Pancreas (tissue), 10 donors: ENCODE measurements at places on chromosomes 5 and 9.

DNA sequence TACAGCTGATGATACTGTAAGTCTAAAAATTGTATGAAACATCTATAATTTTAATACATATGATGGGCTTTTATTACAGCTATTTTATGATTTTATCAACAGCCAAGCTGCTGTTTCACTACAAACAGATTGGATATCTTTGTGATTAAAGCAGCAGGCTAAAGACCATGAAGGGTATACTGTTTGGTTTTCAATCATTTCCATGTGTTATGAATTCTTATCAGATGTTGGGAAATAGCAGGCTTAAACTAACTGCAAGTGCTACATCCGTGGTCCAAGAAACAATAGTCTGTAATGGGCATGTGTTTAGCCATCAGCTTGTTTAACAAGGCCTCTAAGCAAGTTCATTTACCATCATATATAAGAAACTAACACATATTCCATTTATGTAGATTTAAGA is 107.5 kb downstream of the CWC27 start:
- no peak for DNase-seq

- DNase-seq: no peak
Observed at GRCh38 chr9:79384091-79384490, 187.7 kb upstream of the TLE4 start.

DNA sequence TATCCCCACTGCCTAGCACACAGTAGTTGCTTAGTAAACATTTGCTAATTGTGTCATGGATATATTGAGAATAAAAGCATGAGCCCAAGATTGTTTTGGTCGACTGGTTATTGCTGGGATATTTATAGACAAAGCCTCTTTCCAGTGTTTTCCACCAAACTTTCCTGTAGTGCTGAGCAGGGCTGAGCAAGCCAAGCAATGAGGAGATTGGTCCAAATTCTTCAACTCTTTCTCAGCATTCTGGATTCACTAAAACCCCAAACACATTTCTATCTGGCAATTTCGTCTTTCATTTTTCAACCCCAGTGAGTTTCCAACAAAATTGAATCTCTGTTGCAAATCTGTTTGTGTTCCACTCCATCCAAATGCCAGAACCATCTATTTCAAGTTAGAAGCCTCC is 31.9 kb upstream of the TARS1 start:
- DNase-seq: no peak

GRCh38 chr5:96768708-96769251 is 39.0 kb downstream of the ERAP1 start:
- no peak for DNase-seq

GRCh38 chr5:40374853-40375252 is 304.9 kb upstream of the PTGER4 start:
- no peak for DNase-seq

DNA sequence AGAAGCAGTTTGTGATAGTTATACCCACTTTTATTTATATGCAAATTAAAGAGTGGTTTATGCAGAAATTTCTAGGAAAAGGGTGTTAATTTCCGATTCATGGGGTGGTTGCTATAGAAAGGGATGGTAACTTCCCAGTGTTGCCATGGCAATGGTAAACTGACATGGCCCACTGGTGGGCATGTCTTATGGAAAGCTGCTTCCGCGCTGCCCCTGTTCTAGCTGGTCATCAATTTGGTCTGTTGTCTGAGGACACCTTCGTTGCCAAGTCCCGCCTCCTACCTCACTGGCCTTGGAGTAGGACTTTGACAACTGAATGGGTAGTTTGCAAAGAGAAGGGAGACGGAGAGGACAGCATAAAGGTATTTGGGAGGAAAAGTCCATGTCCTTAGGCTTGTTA is 74.0 kb upstream of the SMIM23 start:
- DNase-seq: no peak

DNA sequence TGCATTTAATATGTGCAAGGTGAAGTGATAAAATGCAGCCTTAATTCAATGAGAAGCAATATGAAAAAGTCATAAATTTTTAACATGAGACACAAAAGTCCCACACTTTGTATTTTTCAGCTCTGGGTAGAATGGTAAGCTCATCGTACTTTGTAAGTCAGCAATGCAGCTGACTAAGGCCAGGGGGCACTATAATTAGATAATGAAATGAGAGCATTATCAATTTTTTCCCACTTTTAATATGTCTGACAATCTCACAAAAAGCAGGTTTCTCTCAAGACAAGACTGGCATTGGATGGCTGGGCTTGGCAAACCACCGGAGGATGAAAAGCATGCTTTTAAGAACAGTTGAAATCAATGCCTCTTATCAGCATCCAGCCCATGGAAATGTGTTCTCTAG is 162.8 kb downstream of the FAM174A start:
- no peak for DNase-seq

- DNase-seq: no peak
Observed at GRCh38 chr5:155729684-155730059, 597.3 kb upstream of the SGCD start.

DNA sequence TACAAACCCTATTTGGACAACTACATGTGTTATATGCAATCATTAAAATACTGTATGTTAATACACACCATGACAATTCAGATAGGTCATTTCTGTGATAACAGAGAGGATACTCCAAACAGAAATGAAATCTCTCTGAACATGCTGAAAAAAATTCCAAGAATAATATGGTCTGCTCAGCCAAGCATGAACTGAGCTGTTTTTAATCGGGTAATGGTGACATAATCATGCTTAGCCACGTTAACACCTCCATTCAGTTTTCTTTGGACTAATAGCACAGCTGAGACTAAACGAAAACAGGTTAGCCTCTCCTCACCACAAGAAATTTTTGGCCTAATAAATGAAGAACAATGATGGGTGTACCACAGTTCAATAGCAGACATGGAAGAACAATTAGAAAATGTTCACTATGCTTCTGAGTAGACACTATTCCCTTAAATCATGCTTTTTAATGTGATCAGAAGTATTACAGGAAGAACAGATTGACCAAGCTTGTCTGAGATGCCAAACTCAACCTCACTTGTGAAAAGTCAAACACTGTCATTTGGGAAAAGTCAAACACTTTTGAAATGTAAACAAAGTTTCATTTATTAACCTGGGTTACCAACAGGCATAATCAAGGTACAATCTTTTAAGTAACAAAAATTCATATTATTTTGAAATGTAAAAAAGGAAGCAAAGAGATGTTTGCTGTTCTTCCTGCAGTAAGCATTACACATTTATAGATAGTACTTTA is 19.4 kb downstream of the RAB14 start:
- no peak for DNase-seq

DNA sequence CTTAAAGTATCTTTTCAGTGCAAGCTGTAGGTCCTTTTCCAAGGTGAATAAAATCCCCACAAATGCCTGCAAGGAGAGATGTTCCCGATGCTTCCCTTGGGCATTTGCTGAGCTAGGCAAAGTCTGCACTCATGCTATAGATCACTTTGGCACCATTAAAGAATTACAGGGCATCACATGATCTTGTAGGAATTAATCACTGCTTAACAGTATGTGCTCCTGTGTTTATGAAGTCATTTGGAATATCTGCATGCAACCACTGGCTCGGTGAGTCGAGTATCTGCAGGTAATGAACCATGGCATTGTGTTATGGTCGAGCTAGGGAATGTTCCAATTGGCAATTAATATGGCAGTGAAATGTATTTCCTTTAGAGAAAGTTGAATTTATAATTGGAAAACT is 615.1 kb downstream of the TLE1 start:
- DNase-seq: no peak

DNA sequence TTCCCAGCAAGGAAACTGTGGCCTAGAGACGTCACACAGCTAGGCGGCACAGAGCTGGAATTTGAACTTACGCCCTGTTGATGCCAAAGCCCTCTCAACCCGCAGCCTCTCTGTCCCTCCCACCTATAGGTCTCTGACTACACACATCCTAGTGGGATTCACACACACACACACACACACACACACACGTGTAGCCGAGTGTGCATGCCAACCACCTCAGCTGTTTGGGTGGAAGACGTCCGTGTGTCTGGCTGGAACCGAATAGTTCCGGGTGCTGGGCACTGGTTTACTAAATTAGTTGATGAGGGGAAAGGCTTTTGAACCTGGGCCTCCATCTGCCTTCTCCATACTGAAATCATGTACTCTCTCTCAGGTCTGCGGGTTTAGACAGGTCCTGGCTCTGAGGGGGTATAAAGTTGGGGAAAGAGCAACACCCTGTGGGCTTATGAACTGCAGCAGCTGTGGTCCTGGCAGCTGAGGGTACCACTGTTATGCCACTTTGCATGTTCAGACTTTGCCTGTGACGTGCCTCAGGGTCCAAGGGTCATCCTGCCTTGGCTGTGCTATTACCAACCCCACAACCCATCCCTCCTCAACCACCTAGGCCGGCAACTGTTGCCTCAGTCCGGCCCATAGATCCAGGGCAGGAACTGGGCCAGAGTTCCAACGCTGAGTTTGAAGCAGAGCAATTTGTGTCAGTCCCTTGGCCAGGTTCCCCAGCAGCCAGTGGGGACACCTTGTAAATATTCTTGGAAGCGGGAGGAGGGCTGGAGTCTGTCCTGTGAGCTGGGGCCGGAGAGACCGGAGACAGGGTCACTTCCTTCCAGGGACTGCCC is 50.5 kb downstream of the PSD2 start:
- peak; percentile 74 for DNase-seq

- no peak for DNase-seq
Observed at GRCh38 chr9:136117916-136118319, 757 bp downstream of the TMEM250 start.

DNA sequence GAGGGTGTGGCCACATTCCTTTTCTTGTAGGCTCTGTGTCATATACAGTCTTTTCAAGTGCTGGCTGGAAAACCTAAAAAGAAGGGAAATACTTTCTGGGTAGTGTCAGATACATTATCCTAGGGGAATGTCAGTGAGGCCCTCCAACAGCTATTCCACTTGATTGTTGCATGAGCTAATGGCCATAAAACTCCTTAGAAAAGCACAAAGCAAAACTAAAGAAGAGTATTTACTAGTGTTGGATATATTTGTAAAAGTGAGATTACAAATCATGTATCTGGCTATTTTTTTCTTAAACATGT is 829 bp downstream of the ANXA1 start:
- DNase-seq: no peak

DNA sequence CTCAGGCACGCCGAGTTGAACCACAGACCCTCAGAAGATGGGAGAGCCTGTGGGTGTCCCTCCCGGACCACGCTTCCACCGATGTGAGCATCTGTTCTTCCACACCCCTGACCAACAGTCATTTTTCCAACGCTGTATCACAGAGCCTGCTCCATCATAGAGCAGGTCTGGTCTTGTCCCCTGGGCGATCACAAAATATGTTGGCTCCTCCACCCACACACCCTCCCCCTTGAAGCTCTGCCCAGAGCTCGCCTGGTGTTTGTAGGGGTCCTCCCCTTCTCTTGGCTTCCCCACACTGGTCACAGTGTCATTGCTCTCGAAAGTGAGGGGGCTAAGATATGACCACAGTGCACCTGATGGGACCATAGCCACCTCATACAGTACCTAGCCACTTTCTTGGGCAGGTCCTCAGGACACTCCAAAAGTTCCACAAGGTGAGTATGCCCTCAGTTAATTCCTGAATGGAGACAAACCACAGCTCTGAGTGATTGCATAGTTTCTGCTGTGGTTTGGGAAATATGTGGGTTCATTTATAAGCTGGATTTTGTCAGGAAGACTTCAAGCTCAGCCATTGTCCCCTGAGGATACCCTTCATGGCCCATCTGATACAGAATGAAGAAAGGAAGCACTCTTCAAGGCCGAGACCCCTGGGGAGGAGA is 3.5 kb upstream of the ZNF618 start:
- DNase-seq: no peak

- DNase-seq: no peak
Observed at GRCh38 chr5:14161825-14162556, 18.8 kb downstream of the TRIO start.

- DNase-seq: no peak
Observed at GRCh38 chr5:35908814-35909213, 29.6 kb downstream of the CAPSL start.

- no peak for DNase-seq
Observed at GRCh38 chr5:96569332-96569731, 92.8 kb upstream of the CAST start.

DNA sequence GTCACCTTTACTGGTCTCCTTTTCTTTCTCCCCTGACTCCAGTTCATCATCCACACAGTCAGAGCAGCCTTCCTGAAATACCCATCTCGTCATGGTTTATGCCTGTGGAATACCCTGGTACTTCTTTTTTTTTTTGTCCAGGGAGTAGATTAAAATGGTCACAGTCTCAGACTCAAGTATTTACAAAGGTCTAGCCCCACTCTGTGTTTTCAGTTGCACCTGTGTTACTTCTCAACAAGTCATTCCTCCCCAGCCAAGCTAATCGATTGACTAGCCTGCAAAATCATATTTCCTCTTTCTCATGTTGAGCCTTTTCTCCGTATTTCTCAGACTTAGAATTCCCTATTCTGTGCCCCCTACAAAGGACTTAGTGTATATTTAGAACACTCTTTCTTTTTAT is 155.2 kb upstream of the KCNN2 start:
- DNase-seq: no peak

DNA sequence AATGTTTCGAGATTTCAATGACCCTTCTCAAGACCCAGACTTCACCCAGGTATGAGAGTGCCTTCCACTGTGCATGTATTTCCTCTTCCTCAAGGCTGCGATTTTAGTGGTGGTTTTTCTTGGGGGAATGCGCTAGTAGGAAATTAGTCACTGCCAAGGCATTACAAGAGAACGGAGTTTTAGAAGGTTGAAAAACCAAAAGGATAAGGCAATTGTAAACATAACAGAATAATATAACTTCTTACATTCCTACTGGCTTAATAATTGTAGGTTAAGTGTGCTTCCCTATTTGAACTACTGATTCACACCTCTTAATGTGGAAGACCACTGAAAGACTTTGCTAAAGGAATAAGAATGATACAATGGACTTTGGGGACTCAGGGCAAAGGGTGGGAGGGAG is 38.9 kb downstream of the ACO1 start:
- DNase-seq: no peak

GRCh38 chr5:74638970-74639806 is 1.3 kb downstream of the ENC1 start:
- DNase-seq: no peak

GRCh38 chr5:116498503-116499048 is 76.0 kb downstream of the SEMA6A start:
- no peak for DNase-seq

DNA sequence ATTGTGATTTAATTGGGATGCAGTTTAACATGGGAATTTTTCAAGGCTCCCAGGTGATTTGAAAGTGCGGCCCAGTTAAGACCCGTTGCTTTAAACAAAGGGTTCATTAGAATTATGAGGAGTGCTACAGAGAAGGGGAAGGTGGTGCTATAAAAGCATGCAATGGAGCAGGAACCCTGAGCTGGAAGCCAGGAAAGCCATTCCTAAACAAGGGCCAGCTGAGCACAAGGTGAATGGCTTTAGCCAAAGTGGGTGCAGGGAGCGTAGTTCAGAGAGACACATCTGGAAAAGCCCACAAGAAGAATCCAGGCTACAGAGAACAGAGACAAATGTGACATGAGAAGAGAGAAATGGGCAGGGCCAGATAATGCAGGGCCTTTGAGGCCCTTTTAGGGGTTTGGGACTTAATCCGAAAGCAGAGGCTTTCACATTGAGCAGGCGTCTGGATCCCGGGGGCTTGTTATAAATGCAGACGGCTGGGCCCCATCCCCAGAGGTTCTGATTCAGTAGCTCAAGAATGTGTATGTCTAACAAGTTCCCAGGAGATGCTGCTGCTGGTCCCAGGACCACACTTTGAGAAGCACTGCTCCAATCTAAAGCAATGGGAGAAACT is 138.1 kb upstream of the WWC1 start:
- DNase-seq: no peak

GRCh38 chr5:140794595-140795258 is at the start of gene PCDHA2:
PCDHA2 (plus strand) TSS chr5:140794852.
- DNase-seq: no peak
